ENCODE measurements at places on chromosomes 12 and 14.

- DNase-seq = no peak
Measured at GRCh38 chr14:48826058-48826457, 760.1 kb downstream of the RPS29 start.

GRCh38 chr14:35965400-35965799 is 139.3 kb downstream of the BRMS1L start:
- no peak for DNase-seq

GRCh38 chr14:63960926-63961567 is 108.2 kb downstream of the SYNE2 start:
- DNase-seq = no peak

- no peak for DNase-seq
Measured at GRCh38 chr14:104144453-104144790, 6.0 kb downstream of the KIF26A start.

GRCh38 chr12:21677622-21678277 is 20.1 kb upstream of the LDHB start:
- no peak for DNase-seq

DNA sequence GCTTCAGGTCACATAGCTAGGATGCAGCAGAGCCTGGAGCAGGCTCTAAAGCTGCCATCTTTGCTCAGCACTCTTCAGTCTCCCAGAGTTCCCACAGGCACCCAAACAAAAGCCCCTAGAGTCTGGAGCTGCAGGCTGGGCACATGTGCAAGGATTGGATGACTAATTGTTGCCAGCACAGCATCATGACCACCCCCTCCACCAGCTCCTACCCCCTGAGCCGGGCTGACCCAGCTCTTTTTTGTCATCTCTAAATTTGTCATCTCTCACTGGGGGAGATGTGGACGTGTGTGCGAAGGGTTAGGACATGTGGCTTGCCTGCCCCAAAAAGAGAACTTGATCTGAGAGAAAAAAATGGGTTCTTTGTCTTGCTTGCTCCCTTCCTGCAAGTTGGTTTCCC is 4.3 kb upstream of the MMP19 start:
- no peak for DNase-seq

DNA sequence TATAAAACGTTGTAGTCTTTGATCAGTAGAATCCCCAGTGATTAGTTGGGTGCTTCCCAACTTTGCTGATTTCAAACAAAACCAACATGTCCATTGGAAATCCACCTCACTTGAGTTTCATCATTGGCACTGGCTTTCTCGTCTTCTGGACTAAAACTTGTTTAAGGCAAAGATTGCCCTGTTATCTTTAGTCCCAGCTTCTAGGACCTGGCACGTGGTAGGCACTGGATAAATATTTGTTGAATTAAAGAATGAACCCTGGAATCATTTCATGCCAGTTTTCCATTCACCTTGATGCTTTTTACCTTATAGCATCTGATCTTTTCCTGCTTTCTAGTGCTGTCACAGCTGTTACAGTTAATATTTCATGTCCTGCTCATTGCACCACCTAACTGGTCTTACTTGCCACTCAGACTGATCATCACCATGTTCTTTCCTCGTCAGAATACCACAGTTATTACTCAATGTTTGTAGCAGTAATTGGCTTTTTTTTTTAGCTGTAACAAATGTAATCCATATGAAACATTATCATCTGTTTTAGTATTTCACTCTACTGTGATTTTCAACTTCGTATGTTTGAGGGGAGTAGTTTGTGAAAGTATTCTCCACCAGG is 7.3 kb upstream of the C12orf50 start:
- DNase-seq = no peak
